ENCODE measurements at places on chromosomes 16 and 17.
A peak's percentile ranks its signal among the peaks of the same experiment; 100 is the strongest.

DNA sequence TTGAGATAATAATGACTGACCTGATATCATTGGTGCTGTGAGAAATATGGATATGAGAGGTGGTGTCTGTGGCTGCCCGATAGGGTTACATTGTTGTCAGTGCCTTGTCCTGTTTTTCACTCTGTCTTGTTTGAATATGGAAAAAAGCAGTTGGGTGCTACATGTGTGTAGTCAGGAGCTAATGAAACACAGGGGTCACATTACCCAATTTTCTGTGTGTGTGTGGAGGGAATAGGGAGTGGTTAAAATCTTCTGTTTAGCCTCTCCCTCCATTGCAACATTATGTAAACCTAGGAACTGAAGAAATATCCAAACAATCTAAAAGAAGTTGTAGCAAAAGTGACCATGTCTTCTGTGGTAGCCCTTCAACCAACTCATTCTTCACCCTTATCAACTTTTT is 527.7 kb upstream of the SOX9 start:
- DNase-seq, result no peak

DNA sequence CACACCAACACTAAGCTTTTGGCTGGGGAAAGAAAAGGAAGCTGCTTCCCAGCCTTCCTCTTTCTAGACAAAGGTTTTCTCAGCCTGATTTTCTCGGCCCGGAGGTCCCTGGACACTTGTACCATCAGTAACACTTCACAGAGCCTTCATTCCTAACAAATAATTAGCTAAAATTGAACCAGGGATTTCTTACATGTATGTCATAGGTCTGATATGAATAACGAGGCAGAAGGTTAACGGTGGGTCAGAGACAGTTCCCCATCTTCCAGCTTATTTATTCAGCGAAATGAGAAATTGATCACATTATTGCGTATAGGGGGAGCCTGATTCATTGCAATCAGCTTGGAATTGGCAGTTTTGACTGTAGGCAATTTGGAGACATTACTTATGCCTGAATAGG is 142.5 kb downstream of the SALL1 start:
- DNase-seq, result no peak

- no peak for DNase-seq
These were observed 4.0 kb downstream of the GNG13 start for GRCh38 chr16:796296-797119.

DNA sequence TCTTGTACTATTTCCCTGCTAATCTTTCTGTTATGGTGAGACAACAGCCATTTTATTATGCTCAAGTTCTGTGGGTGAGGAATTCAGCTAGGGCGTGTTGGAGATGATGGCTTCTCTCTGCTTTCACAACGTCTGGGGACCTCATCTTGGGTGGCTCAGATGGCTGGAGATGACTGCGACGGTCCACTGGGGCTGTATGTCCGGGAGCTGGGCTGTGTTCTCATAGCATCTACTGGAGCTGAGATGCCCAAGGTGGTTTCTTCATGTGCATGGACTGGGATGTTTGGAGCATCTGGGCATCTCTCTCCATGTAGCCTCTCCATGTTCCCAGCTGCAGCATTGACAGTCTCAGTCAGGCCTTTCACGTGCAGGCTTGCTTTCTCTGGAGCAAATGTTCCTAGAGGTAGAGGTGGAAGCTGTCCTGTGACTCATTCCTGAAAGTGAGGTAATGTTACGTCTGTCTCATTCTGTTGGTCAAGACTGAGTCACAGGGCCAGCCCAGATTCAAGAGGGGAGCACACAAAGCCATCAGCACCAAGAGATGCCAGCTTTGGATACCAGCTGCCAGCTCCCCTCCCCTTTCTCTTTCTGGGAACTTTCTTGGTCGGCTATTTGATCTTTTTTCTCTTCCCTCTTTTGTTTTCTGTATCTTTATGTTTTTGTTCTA is 96.2 kb downstream of the RAP1GAP2 start:
- no peak for DNase-seq

DNA sequence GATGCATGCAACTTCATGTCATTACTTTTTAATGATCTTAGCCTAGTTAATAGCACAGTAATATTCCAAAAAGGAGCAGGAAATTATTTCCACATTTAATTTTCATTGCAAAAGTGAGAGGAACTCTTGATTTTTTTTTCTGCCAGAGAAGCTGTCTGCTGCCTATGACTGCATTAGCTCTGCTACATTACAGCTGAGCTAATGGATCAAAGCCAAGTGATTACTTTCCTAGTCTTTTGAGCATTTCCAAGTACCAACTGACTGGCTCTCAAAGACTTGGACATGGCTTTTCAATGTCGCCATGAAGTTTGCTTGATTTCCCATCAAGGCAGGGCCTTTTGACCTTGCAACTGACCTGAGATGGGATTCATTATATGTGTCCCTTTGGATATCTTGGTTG is 356.6 kb upstream of the XYLT1 start:
- DNase-seq, result no peak

GRCh38 chr16:11783319-11784037 is 13.6 kb downstream of the ZC3H7A start:
- peak; percentile 62 for DNase-seq

GRCh38 chr17:21756856-21757619 is 64.7 kb downstream of the KCNJ18 start:
- DNase-seq, result no peak

DNA sequence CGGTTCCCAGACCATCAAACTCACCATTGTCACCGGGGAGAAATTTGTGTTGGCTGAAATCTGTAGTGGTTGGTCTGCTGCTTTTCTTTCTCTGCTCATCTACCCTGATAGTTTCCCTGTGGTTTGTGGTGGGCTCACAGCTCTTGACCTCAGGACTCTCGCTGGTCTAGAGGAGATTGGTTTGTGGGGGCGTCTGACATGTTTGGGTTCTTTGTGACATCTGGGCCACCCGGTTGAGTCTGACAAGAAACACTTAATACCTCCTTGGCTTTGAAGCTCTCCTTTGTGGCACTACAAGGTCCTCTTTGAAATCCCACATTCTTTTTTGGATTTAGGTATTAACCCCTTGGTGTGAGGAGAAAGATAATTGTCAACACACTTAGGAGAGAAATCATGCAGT is 662.0 kb downstream of the WWOX start:
- DNase-seq, result no peak

DNA sequence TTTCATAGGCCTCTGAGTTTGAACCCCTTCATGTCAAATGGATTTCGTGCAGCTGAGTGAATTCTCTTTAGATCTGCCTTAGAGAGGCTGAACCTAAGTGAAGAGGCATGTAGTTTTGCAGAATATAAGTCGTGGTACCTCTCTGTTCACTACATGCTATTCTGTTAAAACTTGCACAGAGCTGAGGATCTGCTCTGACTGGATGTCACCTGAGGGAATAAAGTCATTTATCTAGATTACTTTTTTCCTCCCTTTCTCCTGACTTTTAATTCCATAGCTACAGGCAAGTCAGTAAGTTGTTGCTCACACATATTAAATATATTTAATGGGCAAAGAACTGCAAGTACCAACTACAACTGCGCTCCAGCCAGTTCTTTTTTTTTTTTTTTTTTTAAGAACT is 64.7 kb downstream of the WNT3 start:
- DNase-seq, result no peak

- DNase-seq, result no peak
These were observed 53.1 kb upstream of the ATP2A3 start for GRCh38 chr17:4017377-4017776.

DNA sequence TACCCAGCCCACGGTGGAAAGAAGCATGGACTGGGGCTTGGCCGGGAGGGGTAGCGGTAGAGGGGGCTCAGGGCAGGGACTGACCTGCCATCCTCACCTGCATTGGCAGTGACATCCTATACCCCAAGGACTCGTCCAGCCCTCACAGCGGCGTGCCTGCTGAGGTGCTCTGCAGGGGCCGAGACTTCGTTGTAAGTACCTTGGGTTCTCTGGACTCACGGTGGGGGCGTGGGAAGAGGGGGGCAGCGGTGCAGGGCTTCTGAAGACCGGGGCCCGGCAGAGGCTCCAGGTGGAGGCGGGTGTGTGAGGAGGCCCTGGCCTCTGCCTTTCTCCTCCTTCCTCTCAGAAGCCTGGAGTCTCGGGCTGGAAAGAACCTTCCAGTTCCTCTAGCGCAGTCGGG is 25.5 kb downstream of the POLR3E start:
- DNase-seq, result no peak

- no peak for DNase-seq
These were observed 238.7 kb downstream of the HAPSTR1 start for GRCh38 chr16:9330095-9330494.

GRCh38 chr16:11495066-11495407 is 91.7 kb downstream of the LITAF start:
- DNase-seq, result no peak

GRCh38 chr16:2159175-2159838 is 3.7 kb downstream of the TRAF7 start:
- no peak for DNase-seq

Measured in KBM-7 (cell line).